ENCODE measurements at places on chromosomes 16 and 17. TPM values are rescaled to one million over a fixed set of nuclear protein-coding genes. Genes with fewer than 3 reads are reported as not detected.

KCNH6 gene
- total RNA-seq, result not detected

DNA sequence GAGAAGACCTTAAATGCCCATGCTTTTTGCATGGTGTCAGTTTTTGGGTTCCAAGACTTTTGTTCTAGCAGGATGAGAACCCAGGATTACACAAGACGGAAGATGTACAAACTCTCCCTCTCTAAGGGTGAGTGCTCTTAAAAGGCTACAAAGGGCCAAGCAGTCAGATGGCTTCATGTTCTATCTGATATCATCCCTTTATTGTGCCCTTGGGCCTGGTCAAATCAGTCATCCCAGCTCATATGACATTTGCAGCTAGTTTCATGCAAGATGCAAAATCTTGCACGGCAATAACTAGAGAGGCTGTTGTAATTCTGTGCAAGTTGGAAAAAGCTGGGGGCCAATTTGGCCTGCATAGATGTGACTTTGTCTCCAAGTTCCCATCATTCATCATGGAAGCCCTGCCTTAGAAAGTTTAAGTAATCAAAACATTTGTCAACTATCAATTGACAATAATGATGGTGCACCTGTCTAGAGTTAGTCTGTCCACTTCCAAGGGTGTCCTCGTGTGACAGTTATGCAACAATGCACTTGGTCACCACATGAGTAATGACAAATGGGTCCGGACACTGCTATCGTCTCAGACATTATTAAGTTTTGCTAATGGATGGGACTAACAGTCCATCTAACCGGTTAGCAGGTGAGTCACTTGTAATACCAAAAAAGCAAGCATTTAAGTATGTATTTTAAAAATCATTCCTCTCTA lies 58.6 kb upstream of the ZFHX3 start:
- DNase-seq, result no peak

- no peak for DNase-seq
Observed at GRCh38 chr16:13081825-13082331, 180.5 kb downstream of the SHISA9 start.

DNA sequence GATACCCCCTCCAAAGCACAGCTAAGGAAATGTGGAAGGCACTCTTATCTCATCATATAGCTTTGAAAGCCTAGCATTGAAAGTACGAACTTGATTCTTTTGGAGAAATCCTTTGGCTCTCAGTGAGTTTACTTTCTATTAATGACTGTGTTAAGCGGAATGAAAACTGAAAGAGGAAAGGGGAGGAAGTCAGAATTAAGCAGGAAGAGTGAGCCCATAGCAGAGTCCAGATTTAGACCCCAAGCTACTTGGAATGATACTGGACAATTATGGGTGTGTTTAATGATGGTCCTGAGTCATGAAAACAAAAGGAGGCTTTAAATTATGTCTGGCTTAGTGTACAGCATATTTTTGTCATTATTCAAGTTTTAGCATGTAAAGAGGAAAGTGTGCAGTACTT lies 42.2 kb downstream of the TENT4B start:
- DNase-seq, result no peak

IL17C gene
- not detected for total RNA-seq

- peak; percentile 75 for DNase-seq
Observed at GRCh38 chr16:83701494-83701893, 106.3 kb upstream of the HSBP1 start.

DNA sequence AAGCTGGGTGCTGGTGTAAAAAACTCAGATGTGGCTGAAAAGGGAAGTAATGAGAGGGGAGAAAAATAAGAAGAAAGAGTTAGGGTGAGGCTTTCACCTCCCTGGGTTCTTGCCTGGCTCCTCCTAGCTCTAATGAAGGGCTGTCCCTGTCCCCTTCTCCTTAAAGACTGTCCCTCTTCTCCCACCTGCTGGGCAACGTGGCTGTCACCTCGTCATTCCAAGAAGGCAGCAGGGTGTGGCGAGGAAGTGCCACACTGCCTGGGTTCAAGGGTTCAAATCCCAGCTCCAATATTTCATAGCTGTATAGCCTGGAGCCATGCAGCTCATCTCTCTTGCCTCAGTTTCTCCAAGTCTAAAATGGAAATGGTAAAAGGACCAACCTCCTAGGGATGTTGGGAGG lies 122.5 kb upstream of the CACNG5 start:
- DNase-seq, result no peak

ZNF200 gene
- total RNA-seq, result 7.4 TPM

CDH3 gene
- total RNA-seq, result 9.6 TPM

RPUSD1 gene
- total RNA-seq, result 14.2 TPM

- DNase-seq, result no peak
Observed at GRCh38 chr17:64991726-64992125, 64.8 kb downstream of the GNA13 start.
